Stimulated activated CD8-positive, alpha-beta memory T cell treated with anti-CD3 and anti-CD28 coated beads, Interleukin-7, amount 100 ng/mL, for 24 hours (primary cell): ENCODE measurements at places on chromosomes 16 and 17.

DNA sequence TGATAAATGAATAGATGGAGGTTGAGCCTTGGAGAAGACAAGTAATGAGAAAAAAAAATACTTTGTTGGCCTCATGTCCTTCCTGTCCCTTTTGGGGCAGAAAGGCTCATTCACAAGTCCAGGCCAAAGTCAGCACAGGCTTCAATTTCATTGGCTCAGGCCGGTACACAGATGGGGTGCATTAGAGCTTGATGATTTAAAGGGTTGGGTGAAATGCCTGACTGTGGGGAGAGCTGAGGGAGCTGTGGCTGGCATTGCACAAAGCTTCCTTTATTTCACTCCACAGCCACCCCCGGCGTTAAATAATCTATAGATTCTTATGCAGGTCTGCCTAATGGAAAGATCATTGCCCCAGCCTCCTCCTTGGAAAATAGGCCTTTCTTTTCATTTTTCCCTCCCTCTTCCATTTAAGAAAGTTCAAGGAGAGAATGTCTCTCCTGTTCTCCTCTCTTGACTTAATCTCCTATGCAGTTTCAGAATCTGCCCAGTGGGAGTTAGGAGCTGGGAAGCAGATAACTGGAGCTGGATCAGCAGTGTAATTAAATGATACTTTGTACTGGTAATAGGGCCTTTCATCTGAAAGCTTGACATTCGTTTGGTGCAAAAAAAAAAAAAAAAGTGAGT lies 24.4 kb downstream of the YPEL2 start:
- no peak for DNase-seq

GRCh38 chr16:4976611-4977145 lies 18.5 kb downstream of the SEC14L5 start:
- no peak for DNase-seq

DNA sequence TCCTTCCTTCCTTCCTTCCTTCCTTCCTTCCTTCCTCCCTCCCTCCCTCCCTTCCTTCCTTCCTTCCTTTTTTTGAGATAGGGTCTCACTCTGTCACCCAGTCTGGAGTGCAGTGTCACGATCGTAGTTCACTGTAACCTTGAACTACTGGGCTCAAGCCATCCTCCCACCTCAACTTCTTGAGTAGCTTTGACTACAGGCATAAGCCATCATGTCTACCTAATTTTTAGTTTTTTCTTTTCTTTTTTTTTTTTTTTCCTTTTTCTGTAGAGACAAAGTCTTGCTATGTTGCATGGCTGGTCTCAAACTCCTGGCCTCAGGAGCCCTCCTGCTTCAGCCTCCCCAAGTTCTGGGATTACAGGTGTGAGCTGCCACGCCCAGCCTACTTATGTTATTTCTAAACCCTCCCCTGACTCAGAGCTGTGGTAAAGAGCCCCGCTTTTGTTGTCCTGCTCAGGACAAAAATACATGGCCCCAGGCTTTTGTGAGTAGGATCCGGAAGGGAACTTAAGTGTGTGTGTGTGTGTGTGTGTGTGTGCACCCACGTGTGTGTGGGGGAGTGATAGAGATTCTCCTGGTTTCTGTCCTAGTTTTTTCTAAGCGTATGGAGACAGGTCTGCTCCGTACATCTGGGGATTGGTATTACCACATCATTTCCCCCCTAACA lies 67.1 kb downstream of the PRKCB start:
- DNase-seq = no peak

- DNase-seq = no peak
These were observed 41.0 kb upstream of the KSR1 start for GRCh38 chr17:27415120-27415795.

GRCh38 chr16:24845726-24846547 lies at the start of gene SLC5A11:
Gene SLC5A11, plus strand, starts transcription at chr16:24845963. Its CDS starts 12,681 bp downstream, at chr16:24858644.
- no peak for DNase-seq
